Stimulated activated CD4-positive, alpha-beta T cell treated with anti-CD3 and anti-CD28 coated beads, Interleukin-4, amount 100 ng/mL, for 48 hours (primary cell): ENCODE measurements at places on chromosomes 6 and 20.

GRCh38 chr6:32472781-32473375 lies 33.2 kb downstream of the HLA-DRA start:
- DNase-seq = no peak

DNA sequence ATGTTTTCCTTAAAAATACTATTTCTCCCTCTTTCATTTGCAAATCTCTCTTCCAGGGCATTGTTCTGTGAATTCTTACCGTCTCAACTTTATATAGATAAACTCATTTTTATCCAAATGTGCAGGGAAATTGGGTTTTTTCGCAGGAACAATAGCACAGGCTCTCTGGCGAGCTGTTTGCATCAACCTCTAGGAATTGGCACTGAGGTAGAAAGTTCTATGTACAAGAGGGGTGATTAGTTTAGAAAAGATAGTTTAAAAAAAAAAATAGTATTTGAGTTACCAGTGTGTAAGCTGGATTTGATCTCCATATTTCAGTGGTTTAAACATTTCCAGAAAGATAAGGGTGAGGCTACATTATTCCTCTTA lies 129.7 kb upstream of the BTN3A2 start:
- no peak for DNase-seq

GRCh38 chr6:140811642-140812041 lies 1321.1 kb upstream of the GJE1 start:
- DNase-seq = no peak

GRCh38 chr6:150325066-150325772 lies 43.6 kb upstream of the IYD start:
- DNase-seq = no peak

- no peak for DNase-seq
Measured at GRCh38 chr20:33387177-33387576, 14.1 kb downstream of the CDK5RAP1 start.

- DNase-seq = no peak
Measured at GRCh38 chr6:105651969-105652368, 249.1 kb upstream of the PREP start.

- no peak for DNase-seq
Measured at GRCh38 chr20:44509762-44510161, 12.1 kb downstream of the SERINC3 start.

GRCh38 chr20:64099880-64100565 lies 7.3 kb downstream of the NPBWR2 start:
- DNase-seq = no peak

DNA sequence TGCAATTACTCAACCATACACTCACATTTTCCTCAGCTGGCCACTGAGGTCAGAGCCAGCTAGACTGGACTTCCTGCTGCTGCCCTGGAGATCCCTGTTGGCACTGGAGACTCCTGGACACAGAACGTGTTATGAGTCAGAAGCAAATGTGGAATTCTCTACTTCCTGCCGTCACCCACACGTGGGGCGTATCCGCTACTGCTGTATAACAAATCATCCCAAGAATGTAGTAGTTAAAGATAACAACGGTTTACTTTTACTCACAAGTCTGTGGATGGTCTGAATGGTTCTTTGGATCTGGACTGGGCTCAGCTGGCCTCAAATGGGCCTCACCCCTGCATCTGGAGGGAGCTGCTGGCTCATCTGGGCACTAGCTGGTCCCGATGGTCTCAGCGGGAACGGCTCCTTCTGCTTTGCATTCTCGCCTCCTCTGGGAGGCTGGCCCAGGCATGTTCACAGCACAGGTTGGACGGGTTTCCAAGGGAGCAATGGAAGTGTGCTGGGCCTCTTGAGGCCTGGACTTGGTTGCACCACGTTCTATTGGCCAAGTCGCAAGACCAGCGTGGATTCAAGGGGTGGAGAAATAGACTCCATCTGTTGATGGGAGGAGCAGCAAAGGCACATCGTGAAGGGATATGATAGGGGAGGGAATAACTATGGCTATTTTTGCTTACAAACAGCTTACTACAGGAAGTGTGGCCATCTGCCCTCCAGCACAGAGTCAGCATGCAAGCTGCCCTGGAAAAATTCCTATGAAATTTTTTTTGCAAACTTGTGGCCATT lies 118.5 kb downstream of the SNX5 start:
- no peak for DNase-seq

GRCh38 chr20:39016506-39016905 lies 54.4 kb downstream of the DHX35 start:
- DNase-seq = no peak

- DNase-seq = no peak
Measured at GRCh38 chr20:24622856-24623255, 153.4 kb downstream of the SYNDIG1 start.

GRCh38 chr6:169960886-169961611 lies 209.6 kb downstream of the ERMARD start:
- DNase-seq = no peak

- no peak for DNase-seq
Measured at GRCh38 chr6:155483858-155484257, 28.2 kb upstream of the NOX3 start.

DNA sequence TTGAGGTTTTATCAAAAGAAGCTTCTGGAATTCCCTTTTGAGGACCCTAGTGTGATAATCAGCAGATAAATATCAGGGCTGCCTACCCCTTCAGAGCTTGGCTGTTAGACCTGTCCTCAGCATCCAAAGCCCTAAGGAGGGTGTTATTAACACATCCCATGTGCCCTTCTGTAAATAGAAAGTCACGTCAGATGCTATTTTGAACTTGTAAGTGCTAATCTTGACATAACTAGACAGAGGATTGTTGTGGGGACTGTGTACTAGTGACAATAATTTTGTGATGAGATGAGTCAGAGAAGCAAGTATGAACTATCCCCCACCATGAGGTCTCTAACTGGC lies 4.9 kb upstream of the LAMA4 start:
- DNase-seq = no peak

GRCh38 chr6:25962149-25963127 lies at the start of gene TRIM38:
TSS of gene TRIM38 (plus strand) at chr6:25962802. CDS start at chr6:25966523, 3,721 bp downstream.
- DNase-seq = peak; percentile 39

DNA sequence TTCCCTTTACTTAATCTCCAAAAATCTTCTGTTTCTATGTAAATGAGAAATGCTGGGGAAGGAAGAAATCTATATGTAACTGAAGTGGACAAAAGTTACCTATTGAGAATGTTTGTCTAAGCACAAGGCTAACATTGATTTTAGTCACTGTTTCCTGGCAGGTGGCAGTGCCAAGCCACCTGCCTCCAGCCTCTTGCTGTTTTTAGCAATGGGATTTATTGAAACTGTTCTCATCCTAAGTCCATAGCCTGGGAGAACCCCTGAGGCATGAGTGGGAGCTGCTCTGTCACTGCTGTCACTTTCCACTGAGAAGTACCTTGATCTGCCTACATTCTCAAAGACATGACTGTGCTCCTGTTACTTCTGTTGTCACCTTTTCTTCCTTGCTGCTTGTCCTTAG lies 14.7 kb downstream of the ENPP3 start:
- no peak for DNase-seq

DNA sequence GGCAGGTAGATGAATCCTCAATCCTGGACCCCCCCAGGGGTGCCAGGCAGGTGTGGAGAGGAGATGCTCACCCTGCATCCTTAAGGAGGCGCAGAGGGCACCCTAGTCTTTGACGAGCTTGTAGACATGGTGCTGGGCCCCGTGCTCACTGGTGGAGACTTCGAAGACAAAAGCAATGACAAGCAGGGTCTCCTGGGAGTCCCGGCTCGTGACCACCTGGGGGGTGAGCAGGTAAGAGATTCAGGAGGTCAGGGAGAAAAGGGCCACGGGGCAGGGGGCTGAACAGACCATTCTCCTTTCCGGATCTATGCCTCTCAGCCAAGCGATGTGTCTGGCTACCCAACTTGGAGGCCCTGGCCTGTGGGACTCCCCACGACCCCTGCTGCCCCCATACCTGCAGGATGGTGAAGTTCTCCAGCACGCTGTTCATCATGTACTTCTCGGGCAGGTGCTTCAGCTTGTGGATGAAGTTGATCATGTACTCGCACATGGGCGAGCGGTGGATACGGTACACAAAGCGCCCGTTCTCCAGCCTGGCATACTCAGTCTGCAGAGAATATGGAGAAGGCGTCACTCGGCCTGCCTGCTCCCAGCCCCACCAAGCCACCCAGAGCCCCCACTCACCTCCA lies 6.9 kb downstream of the RPL10A start:
- DNase-seq = no peak

DNA sequence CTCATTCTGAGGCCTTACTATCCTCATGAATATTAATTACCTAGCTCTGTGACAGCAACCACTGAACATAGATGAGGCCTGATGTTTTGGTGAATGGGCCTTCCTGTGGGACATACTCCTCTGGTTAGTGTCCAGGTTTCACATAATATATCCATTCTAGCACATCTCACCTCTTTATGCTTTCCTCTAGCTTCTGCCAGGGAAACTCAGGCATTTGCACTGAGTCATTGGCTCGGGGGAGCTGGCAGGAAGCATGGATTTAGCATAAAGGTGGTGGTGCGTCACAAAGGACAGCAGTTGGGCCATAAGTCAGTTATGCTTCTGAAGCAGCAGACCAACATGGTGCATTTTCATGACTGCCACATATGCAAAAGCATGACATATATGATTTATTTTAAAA lies 37.5 kb upstream of the TMEM170B start:
- no peak for DNase-seq

GRCh38 chr6:168615837-168616236 lies 174.9 kb downstream of the SMOC2 start:
- DNase-seq = no peak

DNA sequence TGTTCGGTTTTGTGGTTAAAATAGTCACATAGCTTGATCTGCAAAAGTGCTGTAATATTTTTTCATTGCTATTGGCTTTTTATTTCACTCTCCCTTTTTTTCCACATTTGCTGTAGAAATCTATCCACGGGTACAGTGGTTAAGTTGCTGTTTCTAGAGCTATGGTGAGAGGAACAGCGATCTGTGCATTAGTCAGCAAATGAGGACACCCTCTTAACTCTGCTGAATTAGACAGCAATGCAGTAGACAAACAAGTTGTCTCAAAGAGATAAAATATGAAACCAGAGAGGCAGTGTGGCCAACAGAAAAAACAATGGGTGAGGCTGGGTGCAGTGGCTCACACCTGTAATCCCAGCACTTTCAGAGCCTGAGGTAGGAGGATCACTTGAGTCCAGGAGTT lies 17.6 kb upstream of the SYNJ2 start:
- no peak for DNase-seq

- peak; percentile 77 for DNase-seq
Measured at GRCh38 chr6:112029045-112029822, 24.7 kb upstream of the CCN6 start.

DNA sequence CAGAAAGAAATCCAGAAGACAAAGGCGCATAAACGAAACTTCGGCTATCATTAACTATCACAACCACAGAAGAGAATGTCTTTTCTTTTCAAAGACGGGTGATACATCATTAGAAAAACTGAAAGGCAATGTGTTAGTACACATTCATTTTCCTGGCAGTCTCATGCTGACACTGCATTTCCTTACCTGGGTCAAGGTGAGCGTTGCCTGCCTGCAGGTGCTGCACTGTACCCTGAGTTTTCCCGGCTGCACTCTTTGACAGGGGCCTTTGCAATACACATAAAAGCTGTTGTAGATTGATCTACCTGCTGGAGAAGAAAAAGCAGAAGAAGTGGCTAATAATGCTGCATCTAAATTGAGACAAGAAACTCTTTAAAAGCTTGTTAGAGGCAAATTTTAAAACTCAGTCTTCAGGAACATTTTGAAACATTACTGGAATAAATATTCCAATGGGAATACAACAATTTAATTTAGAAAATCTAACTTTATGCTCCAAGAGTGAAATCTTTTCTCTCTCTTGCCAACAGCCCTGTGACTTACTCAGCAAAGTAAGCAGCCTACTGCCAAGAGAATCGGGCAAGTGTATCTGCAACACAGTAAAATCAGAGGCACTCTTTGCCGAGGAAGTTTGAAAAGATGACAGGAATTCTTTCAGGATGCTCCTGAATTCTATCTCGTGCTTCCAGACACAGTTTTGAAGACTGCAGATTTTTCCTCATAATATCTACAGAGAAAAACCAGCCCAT lies 526.4 kb downstream of the PRKN start:
- DNase-seq = no peak

DNA sequence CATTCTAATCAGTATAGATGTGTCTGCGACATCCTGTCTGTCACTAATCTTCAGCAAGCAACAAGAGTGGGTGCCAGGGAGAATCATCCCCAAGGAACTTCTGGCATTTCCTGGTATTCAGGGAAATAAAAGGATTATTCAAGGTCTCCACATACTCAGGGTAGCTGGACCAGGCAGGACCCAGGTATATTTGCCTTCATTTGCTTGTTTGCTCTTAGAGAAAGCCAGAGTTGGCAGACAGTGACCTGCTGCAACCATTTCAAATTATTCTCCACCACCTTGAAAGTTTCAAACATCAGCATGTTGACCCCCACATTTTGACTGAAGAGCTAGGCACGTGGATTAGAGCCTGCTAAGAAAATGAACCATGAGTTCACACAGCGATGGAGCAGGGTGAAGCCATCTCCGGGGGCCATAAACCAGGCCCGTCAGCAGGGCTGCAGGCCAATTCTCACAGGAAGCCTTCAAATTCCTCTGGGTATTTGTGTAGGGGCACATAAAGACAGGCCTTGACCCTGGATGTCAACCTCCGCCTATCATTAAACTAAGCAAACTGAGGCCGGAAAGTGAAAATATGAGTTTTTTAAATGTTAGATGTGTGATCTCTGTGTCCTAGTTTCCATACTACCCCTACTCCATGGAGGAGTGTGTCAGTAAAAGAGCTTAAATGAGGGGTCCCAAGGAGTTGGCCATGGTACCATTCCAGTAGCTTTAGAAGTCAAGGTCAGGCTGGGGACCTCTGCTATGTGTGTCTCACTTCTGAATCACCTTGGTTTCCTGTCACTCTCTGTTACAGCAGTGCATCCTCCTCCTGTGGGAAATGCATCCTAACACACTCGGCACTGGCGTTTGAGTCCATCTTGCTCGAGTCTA lies 32.9 kb downstream of the TRAM2 start:
- no peak for DNase-seq

GRCh38 chr20:61776491-61777075 lies 289.1 kb downstream of the TAF4 start:
- DNase-seq = no peak

DNA sequence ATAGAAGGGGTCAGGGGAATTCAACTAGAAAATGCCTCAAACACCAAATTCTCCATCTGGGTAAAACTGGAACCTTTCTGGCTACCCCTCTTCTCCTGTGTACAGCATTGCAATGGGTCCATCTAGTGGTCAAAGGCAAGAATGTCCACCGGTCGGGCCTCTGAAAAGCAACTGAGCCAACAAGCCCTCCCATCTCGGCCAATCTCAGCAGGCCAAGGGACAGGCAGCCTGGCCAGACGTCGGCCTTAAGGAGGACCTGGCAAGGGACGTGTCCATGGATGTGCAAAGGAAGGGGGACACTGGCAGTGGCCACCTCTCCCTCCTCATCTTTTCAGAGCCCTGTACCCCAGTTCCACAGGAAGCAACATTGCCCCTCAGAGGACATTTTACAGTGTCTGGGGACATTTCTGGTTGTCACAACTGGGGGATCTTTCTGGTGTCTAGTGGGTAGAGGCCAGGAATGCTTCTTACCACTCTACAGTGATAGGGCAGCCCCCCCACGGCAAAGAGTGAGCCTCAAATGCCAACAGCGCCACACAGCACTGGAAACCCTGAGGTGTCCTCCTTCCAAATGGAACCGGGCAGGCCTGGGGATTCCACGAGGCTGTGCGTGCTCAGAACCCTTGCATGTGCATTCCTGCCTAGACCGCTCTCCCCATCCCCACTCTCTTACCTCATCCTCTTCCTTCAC lies 99.8 kb upstream of the FOXA2 start:
- no peak for DNase-seq

GRCh38 chr6:135383301-135383700 lies 114.2 kb downstream of the AHI1 start:
- no peak for DNase-seq
